ENCODE measurements at places on chromosomes 6 and 20. TPM values are rescaled to one million over a fixed set of nuclear protein-coding genes. Genes with fewer than 3 reads are reported as not detected.

DNA sequence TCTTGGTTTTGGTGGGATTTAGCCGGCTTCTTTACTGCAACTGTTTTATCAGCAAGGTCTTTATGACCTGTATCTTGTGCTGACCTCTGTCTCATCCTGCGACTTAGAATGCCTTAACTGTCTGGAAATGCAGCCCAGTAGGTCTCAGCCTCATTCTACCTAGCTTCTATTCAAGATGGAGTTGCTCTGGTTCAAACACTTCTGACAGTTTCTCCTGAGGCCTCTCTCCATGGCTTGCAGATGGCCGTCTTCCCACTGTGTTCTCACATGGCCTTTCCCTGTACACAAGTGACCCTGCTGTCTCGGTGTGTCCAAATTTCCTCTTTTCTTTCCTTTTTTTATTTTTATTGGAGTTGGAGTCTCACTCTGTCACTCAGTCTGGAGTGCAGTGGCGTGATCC lies 4.2 kb upstream of the CCM2L start:
- H3K4me3 ChIP-seq, result no peak overlapping the region
- no peak overlapping the region for H3K27ac ChIP-seq
- H3K27me3 ChIP-seq, result peaks cover 3% of the 10 kb centered on the region
- H3K4me1 ChIP-seq, result peaks cover 8% of the 10 kb centered on the region
- H3K36me3 ChIP-seq, result no peaks in the 10 kb centered on the region

DNA sequence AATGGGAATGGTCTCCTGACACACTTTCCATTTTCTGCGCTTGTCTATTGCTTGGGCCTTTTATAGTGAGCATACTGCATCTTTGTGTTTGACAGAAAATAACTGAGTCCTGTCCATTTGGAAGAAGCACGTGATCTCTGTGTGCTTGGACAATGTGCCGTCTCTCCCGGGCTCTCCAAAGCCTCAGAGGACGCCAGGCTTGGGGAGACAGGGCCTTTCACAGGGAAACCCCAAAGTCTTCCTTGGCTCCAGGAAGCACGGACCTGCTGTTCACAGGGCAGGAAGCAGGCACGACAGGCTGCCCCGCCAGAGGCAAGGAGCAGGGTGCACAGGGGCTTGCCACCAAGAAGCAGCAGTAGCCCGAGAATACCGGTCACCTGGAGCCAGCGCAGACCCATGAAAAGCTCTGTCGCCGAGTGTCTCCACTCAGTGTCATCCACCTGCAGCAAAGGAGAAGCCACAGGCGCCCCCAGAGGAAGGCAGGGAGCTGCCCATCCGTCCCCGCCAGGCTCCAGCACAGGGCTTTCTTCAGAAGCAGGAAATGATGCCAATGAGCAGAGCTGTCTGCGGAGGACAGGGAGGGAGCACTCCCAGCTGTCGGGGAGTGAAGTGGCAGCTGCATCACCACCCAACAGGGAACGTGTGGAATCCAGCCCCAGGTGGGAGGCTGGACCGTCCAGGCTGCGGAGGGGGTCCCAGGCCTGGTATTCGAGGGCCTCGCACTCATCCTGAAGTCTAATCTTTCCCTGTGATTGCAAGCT lies 135.1 kb downstream of the AGPAT4 start:
- no peak overlapping the region for H3K4me3 ChIP-seq
- DNase-seq, result no peak
- no peaks in the 10 kb centered on the region for H3K27me3 ChIP-seq
- no peaks in the 10 kb centered on the region for H3K4me1 ChIP-seq

- peaks cover 16% of the 10 kb centered on the region for H3K27me3 ChIP-seq
- no peaks in the 10 kb centered on the region for H3K4me1 ChIP-seq
- no peak overlapping the region for H3K27ac ChIP-seq
- DNase-seq, result no peak
Measured at GRCh38 chr20:63167918-63168520, 47.9 kb downstream of the YTHDF1 start.

DNA sequence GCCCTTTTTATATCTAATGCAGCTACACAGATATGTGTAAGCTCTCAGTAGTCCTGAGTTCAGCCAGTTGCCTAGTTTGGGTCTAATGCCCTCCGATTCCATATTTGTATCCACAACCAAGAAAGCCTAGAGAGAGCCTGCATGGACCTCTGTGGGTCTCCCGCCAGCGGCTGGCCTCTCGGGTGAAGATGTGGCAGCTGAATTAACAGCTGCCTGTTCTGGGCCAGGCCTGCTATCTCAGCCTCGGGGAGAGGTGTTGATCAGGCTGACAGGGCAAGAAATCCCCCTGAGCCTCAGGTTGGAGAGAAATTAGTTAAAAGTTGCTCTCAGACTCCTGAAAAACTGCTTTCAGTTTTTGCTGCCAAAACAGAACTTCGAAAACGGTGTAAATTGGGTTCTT lies 19.8 kb downstream of the PTK7 start:
- no peaks in the 10 kb centered on the region for H3K27me3 ChIP-seq
- H3K4me1 ChIP-seq, result peaks cover 16% of the 10 kb centered on the region
- DNase-seq, result no peak
- H3K4me3 ChIP-seq, result no peak overlapping the region
- H3K27ac ChIP-seq, result no peak overlapping the region
- no peaks in the 10 kb centered on the region for H3K36me3 ChIP-seq

GRCh38 chr6:112781241-112781640 lies 434.1 kb downstream of the RFPL4B start:
- no peak overlapping the region for H3K27ac ChIP-seq
- no peak for DNase-seq
- H3K4me1 ChIP-seq, result no peaks in the 10 kb centered on the region
- no peaks in the 10 kb centered on the region for H3K27me3 ChIP-seq

- no peak overlapping the region for H3K4me3 ChIP-seq
- peaks cover 16% of the 10 kb centered on the region for H3K4me1 ChIP-seq
- no peak for DNase-seq
- no peaks in the 10 kb centered on the region for H3K27me3 ChIP-seq
- no peak overlapping the region for H3K27ac ChIP-seq
Measured at GRCh38 chr6:166483573-166484250, 101.0 kb upstream of the MPC1 start.

- no peaks in the 10 kb centered on the region for H3K36me3 ChIP-seq
- no peaks in the 10 kb centered on the region for H3K4me1 ChIP-seq
- peaks cover 43% of the 10 kb centered on the region for H3K27me3 ChIP-seq
- no peak for DNase-seq
- H3K4me3 ChIP-seq, result no peak overlapping the region
Measured at GRCh38 chr6:151263967-151264366, 24.2 kb downstream of the AKAP12 start.

- no peak overlapping the region for H3K4me3 ChIP-seq
- DNase-seq, result no peak
- H3K4me1 ChIP-seq, result no peaks in the 10 kb centered on the region
Measured at GRCh38 chr6:91874971-91875370, 1288.1 kb upstream of the MAP3K7 start.

DNA sequence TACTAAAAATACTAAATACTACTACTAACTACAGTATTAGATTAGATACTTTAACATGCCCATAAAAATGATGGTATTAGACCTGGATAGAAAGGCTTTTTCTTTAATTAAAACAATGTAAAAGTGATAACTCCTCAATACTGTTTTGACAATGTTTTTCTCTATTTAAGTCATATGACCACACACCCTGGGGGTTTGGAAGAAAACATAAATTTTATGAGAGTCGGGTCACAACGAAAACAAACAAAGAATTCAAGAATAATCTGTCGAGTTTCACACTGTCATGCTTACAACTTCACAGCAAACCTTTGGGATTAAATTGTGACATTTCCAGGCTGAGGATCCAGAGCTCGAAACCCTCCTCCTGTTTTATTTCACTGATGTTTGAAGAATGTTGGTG lies 107.4 kb upstream of the SOX4 start:
- no peak for DNase-seq
- no peak overlapping the region for H3K27ac ChIP-seq
- peaks cover 5% of the 10 kb centered on the region for H3K27me3 ChIP-seq
- no peaks in the 10 kb centered on the region for H3K4me1 ChIP-seq
- H3K4me3 ChIP-seq, result no peak overlapping the region

DNA sequence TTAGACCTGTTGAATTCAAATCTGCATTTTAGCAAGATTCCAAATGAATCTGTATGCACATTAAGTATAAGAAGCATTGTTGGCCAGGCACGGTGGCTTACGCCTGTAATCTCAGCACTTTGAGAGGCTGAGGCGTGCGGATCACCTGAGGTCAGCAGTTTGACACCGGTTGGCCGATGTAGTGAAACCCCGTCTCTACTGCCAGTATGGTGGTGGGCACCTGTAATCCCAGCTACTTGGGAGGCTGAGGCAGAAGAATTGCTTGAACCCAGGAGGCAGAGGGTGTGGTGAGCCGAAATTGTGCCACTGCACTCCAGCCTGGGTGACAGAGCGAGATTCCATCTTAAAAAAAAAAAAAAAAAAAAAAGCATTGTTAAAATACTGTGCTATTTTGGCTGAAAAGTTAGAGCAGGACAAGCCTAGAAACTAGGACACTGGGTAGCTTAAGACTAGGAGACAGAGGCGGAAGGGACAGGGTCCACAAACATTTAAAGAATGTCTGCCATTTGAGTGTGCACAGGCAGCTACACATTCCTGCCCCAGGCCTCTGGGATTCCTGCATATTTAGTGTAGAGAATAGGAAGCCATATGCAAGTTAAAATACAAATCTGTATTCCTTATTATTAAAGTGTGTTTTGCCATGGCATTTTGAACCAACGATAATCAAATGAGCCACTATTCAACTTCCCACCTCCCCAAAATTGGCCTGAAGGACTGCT lies 45.1 kb upstream of the EEF1A1 start:
- H3K27ac ChIP-seq, result no peak overlapping the region
- H3K4me3 ChIP-seq, result no peak overlapping the region
- no peaks in the 10 kb centered on the region for H3K27me3 ChIP-seq
- peaks cover 4% of the 10 kb centered on the region for H3K4me1 ChIP-seq

DNA sequence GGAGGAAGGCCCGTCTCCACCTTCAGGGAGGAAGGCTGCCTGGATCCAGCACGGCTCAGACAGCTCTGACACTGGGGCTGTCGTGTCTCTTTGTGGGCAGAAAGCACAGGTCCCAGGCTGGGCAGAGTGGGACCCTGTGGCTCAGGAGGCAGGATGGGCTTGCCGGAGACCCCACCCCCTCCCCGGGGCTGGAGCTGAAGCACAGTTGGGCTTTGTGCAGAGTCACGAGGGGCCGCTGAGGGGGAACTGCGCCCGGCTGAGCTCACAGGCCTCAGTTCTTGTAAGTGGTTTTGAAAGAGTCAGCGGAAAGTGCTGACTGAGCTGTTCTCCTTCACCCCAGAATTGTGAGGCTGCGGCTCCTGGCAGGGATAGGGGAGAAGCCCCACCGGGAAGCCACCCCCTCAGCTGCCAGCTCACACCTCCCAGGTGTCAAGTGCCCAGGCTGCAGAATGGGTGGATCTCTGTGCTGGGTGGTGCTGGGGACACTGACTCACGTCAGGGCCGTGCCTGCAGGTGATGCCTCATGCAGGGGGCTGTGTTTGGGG lies 145.5 kb upstream of the RNF24 start:
- peak; percentile 56 for DNase-seq
- no peaks in the 10 kb centered on the region for H3K27me3 ChIP-seq
- peak overlapping the region; percentile 45 for H3K27ac ChIP-seq
- no peak overlapping the region for H3K4me3 ChIP-seq

GRCh38 chr6:151497905-151498304 lies 4.1 kb downstream of the CCDC170 start:
- no peak overlapping the region for H3K27ac ChIP-seq
- no peak overlapping the region for H3K4me3 ChIP-seq
- DNase-seq, result no peak
- H3K4me1 ChIP-seq, result peaks cover 18% of the 10 kb centered on the region
- H3K27me3 ChIP-seq, result peaks cover 59% of the 10 kb centered on the region

DNA sequence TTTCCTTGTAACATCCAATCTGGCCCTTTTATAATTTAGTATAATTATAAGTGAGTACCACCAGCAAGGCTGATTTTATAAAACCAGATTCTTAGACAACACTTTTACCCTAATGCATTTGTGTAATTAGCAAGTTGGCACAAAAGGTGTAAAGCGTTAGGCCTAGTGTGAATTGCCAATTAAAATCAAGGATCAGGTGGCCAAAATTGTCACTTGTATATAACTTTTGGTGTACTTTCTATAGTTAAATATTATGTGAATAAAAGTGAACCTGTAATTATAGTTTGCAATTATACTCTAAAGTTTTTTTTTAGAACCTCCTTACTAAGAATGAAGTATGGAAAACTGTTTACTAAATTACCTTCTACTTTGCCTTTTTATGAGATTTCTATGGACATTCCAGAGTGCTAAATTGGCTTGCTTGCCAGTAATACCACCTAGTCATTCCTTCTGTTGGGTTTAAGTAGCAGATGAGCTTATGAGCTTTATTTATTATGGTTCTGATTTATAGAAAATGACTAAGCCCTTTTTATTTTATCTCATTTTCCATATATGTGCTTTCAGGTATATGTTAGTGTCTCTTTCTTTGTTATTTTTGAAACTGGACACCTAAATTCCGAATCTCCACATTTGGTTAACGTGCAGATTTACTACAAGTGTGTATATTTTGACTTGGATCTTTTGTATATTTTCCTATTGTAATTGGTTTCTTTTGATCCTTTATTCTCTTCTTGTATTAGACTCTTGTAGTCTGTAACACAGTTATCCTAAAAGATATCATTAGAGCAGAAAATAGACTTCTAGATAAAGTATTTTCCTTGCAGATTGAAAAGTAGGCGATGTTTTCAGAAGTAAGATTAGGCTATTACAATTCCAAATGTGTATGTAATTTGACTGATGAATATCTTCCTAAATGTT lies 3.9 kb downstream of the STXBP5 start:
- no peak for DNase-seq
- H3K36me3 ChIP-seq, result peaks cover 20% of the 10 kb centered on the region
- peaks cover 27% of the 10 kb centered on the region for H3K4me1 ChIP-seq
- H3K4me3 ChIP-seq, result no peak overlapping the region
- no peaks in the 10 kb centered on the region for H3K27me3 ChIP-seq

DNA sequence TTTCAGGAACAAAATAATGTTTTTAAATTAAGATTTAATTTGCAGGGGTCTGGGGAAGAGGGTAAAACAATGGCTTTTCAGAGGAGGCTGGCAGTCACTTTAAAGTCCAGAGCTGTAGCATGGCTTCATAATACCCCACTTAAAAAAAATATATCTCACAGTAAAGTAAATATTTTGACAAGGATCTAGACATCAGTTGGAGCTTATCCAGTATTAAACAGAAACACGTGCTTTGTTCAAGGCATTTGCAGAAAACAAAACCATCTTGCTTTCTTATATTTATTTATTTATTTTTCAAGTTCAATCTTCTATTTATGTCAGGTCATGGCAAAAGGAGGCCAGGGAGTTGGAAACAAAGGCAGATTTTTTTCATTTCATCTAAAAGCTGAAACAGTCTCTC lies 53.3 kb upstream of the PRL start:
- no peaks in the 10 kb centered on the region for H3K4me1 ChIP-seq
- no peak overlapping the region for H3K27ac ChIP-seq
- DNase-seq, result no peak
- H3K4me3 ChIP-seq, result no peak overlapping the region
- H3K36me3 ChIP-seq, result peaks cover 1% of the 10 kb centered on the region

DNA sequence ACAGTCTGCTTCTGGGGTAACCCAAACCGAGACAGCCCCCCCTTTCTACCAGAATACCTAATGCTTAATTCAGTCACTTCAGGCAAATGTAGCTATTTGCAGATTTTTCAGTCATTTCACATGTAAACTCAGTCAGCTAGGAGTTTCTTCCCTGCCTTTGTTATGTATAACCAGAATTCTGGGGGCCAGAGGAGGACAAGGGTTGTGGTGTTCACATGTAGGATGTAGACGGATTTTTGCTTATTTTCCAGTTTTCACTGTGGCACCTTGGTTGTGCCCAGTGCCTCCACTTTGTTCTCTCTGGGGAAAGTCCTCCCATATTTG lies 51.1 kb downstream of the PROKR2 start:
- no peak overlapping the region for H3K27ac ChIP-seq
- no peaks in the 10 kb centered on the region for H3K36me3 ChIP-seq
- H3K27me3 ChIP-seq, result peaks cover 35% of the 10 kb centered on the region
- no peak for DNase-seq
- no peak overlapping the region for H3K4me3 ChIP-seq

MYT1 gene
- not detected for total RNA-seq

CTCFL gene
- not detected for total RNA-seq

SH3BGRL2 gene
- 0.12 TPM for total RNA-seq
